Anterior cingulate cortex (tissue), 58 donors: ENCODE measurements at places on chromosomes 6 and 20.

- DNase-seq: no peak
Measured at GRCh38 chr6:125149256-125150144, 4.1 kb upstream of the TPD52L1 start.

DNA sequence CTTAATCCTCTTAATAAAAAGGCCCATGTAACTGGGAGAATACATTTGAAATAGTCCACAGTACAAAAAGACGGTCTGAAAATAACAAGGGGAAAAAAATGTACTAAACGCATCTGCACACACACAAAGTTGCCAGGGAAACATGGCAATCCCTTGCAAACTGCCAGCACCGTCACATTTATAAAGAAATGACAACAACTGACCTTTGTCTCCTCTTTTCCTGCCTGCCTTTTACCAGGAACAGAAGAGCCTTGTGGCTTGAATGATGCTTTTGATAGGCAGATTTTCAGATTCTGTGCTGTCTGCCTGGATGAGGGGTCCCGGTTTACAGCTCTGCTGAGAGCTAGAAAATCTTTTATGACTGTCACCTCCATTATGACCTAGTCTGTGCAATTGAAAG lies 308.6 kb upstream of the ZFP64 start:
- no peak for DNase-seq

DNA sequence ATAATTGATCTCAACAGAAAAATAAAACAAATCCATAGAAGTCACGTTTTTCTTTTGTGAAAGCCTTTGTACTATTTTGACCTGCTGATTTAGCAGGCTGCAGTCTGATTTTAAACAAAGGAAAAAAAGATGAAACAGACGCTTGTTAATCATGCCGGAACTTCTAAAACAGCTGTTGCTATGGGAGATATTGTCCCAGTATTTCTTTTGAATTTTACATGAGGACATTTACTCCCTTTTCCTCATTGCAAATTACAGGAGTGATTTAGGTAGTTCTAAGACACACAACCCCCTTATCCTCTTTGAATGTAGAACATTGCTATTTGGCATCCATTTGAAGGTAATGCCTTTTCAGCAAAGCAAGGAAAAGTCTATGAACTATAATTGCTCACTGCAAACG lies 416.1 kb downstream of the BCKDHB start:
- no peak for DNase-seq

DNA sequence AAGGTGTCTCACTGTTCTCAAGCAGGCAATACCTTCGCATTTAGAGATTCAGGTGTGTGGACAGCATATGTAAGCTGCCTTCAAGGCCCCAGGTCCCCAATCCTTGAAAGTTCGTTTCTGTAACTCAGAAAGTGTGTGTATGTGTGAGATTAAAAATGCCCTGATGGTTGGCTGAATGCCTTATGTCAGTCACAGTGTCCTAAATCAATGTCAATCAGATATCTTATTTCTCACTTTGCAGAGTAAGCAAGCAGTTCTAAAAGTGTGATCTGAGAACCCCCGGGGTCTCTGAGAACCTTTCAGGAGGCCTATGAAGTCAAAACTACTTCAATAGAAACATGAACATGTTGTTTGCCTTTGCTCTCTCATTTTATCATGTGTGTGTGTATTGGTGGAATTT lies 123.2 kb upstream of the NUP153 start:
- no peak for DNase-seq

DNA sequence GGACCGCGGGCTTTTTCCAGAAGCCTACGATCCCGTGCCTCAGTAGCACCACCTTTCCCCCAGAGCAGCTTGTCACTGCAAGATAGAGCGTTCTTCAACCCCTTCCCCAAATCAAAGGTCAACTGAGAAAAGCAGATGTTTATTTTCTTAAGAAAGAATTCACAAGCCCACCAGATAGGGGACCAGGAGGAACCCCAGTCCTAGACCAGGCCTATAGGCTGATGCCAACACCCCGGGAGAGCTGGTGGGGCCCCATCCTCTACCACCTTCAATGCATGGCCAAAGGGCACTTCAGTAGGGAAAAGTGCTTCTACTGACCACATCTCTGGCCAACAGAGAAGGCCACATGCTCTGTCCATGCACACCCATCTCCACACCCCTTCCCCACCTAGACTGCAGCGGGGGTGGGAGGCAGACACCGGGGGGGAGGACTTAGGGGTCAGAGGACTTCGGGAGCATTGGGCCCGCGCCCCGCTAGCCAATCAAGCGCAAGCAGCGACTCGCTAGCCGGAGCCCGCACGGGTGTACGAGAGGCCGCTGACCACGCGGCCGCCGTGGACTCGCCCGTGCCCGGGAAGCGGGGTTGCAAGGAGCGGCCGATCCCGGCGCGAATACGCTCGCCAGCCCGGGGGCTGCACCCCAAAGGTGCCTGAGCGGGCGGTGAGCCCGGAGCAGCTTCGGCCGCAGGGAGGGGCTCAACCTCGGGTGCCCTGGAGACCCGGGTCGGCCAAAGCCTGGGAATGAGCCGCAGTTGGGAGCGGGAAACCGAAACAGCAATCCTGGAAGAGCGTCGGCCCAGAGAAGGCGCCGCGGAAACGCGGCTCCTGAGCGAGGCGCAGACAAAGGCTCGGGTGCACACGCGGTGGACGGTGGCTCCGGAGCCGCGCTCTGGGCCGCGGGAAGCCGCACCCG lies 2.8 kb downstream of the PDE10A start:
- no peak for DNase-seq

GRCh38 chr20:21981597-21982344 lies 276.3 kb downstream of the PAX1 start:
- no peak for DNase-seq

DNA sequence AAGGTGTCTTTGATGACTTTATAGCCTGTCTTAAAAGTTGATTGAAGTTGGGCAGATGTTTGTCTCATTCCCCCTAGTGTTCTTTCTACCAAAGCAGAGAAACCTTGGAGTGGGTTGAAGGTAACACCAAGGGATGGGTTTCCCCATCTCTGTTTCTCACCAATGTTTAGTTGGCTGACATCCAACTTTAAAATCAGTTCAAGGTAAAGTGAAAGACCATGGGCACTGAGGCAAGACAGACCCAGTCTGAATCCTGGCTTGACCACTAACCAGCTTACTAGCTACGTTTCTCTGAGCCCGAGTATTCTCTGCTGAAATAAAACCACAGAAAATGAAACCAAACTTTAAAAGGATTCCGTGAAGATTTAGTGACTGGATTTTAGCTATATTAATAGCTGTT lies 258.9 kb downstream of the KIF16B start:
- DNase-seq: no peak
